ENCODE measurements at places on chromosomes 3 and 15. TPM values are rescaled to one million over a fixed set of nuclear protein-coding genes. Genes with fewer than 3 reads are reported as not detected.

The RBMS3 gene
- 0.22 TPM for total RNA-seq

The ACAN gene
- total RNA-seq, result not detected

The SCN11A gene
- 0.09 TPM for total RNA-seq

The FOXB1 gene
- 0.37 TPM for total RNA-seq

The SNRK gene
- total RNA-seq, result 35.9 TPM

The ADAMTS9 gene
- total RNA-seq, result not detected
